CD8-positive, alpha-beta memory T cell (primary cell): ENCODE measurements at places on chromosomes 2 and 18.

GRCh38 chr18:48727681-48728080 is 188.8 kb downstream of the CTIF start:
- no peak for DNase-seq

- no peak for DNase-seq
Observed at GRCh38 chr2:119068154-119068725, 90.3 kb downstream of the C1QL2 start.

DNA sequence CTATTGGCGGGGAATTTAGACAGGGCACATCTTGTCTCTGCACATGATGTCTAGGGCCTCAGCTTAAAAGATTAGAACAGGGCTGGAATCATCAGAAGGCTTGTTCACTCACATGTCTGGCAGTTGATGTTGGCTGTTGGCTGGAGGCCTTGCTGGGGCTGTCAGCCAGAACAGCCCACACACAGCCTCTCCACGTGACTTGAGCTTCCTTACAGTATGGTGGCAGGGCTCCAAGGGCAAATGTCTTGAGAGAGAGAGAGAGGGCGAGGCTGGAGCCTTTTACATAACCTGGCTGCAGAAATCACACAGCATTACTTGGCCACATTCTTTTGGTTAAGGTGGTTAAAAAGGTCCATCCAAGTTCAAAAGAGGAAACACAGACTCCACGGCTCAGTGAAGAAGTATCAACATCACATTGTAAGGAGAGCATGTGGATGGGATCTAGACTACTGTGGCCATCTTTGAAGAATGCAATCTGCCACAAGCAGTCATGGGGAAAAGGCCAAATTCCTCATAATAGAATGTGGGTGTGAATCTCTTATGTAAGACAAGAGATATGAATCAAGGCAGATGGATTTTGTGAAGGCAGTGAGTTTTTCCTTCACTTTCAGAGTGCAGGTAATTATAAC is 30.4 kb downstream of the SRSF7 start:
- DNase-seq: no peak

- no peak for DNase-seq
Observed at GRCh38 chr2:85057226-85057962, 75.8 kb upstream of the TCF7L1 start.

DNA sequence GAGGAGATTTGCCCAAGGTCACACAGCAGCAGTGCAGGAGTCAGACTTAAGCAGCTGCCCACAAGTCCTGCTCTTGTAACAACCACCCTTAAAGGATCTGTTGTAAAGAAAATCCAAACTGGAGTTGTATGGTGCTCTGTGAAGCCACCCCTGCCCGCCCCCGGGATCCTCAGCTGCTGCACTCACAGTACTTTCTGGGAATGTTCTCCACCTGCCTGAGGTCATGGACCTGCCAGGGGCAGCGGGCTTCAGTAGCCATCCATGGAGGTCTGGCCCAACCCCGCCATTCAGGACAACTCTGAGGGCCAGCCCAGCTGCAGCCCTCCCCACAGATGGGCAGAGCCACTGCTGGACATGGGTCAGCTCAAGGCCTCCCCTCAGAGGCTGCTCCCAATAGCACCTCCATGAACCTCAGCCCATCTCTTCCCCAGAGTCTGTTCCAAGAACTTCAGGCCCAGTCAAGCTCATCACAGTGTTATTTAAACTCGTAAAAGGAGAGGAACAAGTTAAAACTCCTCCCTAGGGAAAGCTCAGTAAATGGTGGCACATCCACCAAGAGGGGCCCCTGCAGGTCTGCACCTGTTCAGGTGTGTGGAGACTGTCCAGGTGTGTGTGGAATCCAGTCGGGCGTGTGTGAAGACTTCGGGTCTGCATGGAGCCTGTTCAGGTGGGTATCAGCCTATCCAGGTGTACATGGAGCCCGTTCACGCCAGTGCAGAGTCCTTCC is 39.4 kb upstream of the GPC1 start:
- DNase-seq: no peak

DNA sequence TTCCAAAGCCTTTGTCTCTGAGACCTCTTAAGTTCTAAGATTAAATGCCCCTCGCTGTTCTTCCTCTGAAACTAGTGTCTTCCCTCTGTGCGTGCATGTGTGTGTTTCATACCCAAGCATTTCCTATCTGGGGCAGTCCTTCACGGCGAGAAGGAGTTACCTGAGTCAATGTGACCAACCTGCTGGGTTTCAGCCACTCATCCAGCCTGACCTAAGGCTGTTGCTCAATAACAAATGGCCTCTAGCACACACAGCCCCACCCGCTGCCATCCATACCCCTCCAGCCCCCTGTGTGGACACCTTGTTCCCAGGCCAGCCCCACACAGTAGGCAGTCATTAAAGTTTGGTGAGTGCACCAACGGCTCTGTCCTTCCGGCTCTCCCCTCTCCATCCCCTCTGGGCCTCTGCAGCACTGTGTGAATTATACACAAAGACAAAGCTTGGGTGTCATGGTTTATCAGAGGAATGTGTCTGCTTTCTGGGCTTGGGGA is 53.8 kb upstream of the FOSL2 start:
- no peak for DNase-seq
